IPS-NIHi11 (cell line): ENCODE measurements at places on chromosomes 3 and 15.

GRCh38 chr3:139288266-139288821, 55.5 kb upstream of the MRPS22 start:
- DNase-seq: no peak

GRCh38 chr15:69141833-69142232, 18.6 kb upstream of the GLCE start:
- no peak for DNase-seq

GRCh38 chr3:180749796-180750195, 70.5 kb upstream of the CCDC39 start:
- DNase-seq: no peak

DNA sequence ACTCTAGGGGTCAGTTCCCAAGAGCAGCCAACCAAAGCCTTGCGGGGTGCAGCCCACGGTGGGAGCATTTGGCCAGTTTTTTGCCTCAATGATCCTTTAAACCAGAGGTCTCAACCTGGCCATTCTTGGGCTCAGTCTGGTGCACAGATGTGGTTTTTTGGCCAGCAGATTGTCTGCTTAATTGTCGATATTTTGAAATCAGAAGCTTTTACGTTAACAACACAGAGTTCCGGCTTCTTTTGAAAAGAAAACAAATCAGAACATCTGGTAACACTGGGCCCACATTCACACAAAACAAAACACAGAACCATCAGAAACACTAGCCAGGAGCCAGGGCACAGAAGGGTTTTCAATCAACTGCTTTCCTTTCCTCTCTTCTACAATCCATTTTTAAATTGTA, 127.7 kb downstream of the XXYLT1 start:
- DNase-seq: no peak

- peak; percentile 20 for DNase-seq
Measured at GRCh38 chr3:31196881-31197364, 302.5 kb upstream of the GADL1 start.

GRCh38 chr3:178849199-178849910, 222.3 kb downstream of the ZMAT3 start:
- no peak for DNase-seq

DNA sequence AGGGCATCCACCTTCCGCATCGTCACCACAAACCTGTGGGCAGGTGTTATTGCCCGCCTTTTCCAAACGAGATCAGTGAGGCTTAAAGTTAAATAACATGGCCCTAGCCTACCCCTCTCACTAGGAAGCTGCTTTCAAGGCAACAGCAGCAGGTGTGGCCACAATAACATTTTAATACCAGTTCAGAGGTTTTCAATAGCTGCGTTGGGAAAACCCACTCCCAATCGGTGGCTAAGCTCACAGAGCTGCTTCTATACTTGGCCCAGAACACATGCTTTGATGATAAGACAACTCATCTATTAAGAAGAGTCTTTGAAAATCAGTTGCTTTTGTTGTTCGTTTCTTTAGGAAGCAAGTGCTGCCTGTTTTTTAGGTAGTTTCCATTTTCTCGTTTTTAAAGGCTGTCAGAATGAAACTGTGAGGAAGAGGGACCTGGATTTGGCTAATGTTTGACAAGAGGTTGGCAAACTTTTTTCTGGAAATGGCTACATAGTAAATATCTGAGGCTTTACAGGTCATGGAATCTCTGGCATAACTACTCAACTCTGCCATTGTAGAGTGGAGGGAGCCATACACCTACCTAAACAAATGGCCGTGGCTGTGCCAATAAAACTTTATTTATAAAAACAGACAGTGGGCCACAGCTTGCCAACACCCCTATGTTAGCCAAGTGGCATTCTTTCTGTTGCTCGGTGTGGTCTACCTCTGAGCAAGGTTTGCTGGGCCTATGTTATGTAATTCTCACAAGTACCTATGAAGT, 179.6 kb downstream of the FEZF2 start:
- no peak for DNase-seq

DNA sequence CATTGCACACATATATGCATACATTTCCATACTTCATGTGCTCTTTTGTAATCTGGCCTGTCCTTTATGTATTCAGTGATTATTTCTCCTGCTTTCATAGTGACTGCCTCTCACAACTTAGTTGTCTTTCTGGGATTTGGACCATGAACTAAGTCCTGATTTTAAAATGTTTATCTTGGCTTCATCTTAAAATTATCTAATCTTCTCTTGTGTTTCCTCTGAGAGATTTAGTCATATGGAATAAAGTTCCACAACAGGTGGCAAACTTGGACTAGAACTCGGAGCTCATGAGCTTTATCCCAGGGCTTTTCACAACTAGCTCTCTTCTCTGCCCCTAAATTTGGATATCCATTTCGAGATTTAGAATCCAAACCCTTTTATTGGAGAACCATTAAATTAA, 44.3 kb downstream of the U2SURP start:
- no peak for DNase-seq

DNA sequence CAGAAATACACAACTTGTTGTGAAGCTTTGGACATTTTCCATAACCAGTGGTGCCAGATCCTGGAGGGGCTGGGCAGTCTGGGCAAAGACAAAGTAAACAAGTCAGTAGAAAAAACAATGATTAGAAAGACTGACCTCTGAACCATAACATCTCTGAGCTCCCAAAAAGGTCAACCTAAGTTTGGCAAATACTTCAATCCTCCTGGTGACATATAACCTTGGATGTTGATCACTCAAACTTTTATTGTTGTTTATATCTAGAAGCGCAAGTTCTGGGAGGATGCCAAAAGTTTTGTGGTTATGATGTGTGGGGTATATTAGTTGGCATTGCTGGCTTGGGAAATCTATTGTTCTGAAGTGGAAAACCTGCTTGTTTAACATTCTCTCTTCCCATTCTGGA, 257.7 kb downstream of the DIPK2A start:
- DNase-seq: no peak

- DNase-seq: no peak
Measured at GRCh38 chr3:180383332-180384020, 218.5 kb upstream of the TTC14 start.

- no peak for DNase-seq
Measured at GRCh38 chr3:59381282-59381681, 331.5 kb upstream of the CFAP20DC start.

DNA sequence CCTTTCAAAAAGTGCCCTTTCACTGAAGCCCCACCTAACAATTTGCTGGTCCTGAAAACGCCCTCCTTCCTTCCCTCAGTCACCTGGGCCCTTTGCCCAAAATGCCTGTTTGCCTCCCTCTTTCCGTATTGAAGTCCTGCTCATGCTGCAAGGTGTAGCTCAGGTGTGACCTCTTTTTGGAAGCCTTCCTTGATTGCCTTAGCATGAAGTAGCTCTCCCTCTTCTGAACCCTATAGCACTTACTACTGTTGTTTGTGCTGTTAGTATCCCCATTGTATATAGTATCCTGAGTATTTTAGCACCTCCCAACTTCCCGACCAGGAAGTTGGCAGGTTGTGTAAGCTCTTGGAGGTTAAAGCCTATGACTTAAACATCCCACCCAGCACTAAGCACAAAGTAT, 1.7 kb downstream of the PLS1 start:
- DNase-seq: no peak

DNA sequence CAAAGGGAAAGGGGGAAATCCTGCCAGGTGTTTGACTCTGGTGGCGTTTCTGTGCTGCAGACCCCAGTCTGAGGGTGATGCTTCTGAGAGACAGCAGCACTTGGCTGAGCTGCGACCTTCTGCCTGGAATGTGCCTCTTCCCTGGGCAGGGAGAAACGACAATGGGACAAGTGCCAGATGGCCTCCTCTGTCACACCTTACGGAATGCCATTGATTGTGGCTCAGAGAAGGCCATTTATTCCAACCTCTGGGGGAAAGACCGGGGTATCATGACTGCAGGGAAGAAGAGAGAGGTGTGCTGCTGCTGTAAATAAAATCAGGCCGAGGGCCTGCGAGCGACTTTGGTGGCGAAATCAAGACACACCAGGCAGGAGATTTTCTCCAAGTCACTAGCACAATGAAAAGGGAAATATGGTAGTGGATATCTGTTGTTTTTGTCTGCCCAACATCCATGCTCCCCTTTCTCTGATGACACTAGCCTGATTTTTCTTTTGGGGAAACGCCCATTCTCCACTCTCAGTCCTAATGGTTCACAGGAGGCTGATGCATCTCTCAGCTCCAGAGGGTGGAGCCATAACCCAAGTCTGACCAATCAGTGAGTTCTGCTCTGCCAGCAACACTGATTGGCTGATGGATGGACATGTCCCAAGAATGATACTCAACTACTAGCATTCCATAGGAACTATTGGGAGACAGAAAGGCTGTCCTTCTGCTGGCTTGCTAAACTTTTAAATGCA, 336.1 kb downstream of the FOXP1 start:
- DNase-seq: peak; percentile 84

DNA sequence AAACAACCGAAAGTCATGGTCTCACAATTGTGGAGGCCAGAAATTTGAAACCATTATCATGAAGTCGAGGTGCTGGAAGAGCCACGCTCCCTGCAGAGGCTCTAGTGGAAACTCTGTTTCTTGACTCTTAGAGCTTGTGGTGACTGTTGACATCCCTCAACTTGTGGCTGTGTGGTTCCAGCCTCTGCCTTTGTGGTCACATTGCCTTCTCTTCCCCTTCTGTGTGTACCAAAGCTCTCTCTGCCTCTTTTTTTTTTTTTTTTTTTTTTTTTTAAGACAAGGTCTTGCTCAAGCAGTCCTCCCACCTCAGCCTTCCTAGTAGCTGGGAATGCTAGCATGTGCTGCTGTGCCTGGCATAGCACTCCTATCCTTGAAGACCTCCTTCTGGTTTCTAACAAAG, 48.7 kb upstream of the CRTC3 start:
- no peak for DNase-seq

DNA sequence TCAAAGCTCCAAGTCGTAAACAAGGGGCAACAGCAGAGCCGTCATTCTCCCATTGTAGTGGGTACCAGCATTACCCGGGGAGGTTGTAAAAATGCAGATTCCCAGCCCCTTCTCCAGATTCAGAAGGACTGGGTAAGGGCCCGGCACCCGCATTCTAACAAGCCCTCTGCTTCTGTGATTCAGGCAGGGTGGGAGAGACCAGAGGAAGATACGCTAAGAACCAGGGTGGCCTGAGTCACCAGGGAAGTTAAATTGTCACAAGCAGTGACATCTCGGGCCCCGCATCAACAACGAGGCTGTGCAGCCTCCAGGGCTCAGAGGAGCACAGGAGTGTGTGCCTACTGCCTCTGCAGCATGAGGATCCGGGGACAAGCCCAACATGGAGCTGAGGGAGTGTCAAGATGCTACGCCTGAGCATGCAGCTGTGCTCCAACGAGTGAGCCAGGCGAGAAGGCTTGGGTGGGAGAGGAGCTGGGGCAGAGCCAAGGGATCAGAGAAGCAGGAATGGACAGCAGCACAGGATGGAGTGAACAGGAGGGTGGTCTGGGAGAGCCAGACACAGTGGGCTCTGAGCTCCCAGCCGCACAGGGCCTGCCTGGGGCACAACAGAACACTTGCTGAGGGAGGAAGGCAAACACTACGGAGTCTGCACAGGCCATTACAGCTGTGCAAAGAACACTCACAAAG, 68.5 kb downstream of the CPN2 start:
- no peak for DNase-seq

DNA sequence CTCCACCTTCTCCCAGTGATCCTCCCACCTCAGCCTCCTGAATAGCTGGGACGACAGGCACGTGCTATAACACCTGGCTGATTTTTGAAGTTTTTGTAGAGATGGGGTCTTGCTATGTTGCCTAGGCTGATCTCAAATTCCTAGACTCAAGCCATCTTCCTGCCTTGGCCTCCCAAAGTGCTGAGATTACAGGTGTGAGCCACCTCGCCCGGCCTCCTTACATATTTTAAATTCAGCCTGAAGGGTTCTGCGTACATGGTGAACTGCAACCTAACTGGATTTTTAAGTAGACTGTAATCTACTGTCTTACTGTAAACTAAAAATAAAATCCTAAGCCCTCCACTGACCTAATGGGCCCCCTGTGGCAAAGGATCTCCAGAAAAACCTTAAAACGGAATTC, 34.1 kb downstream of the MASP1 start:
- no peak for DNase-seq

- no peak for DNase-seq
Measured at GRCh38 chr3:4314688-4315087, 11.5 kb downstream of the SETMAR start.

DNA sequence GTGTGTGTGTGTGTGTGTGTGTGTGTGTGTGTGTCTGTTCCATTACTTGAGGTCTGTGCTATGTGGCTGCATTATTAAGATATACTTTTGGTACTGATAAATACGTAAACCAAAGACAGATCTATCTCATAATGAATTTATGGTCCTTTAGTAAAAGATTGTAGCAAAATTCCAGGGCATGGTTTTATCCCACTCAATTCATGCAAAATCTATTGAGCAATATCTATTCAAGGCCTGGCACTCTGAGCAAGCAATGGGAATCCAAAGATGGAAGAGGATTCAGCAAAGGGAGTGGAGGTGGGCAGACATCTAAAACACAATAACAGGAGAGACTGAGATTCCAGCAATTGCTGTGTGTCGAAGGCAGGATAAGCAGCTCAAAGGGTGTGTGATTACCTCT, 86.8 kb downstream of the RFTN1 start:
- DNase-seq: no peak

DNA sequence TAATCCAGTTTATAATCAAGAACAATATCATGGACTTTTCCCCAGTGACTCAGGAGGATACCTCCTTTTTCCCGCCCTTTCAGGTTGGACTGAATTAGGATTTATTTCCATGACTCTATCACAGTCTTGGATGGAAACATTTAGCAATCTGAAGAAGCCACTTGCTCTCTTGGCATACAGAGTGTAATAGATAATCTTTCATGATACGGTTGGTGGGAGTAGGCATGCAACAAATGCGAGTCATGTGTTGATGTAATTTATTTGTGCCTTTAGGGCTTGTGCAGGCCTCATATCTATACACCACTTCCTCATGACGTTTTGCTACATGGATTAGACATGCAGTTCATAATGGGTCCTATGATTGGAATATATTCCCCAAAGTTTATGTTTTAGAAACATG, 54.2 kb upstream of the MCTP2 start:
- DNase-seq: no peak

- DNase-seq: no peak
Measured at GRCh38 chr3:102756706-102757105, 321.9 kb downstream of the ZPLD1 start.

GRCh38 chr3:78633626-78634025, 1134.2 kb downstream of the ROBO1 start:
- no peak for DNase-seq
